Bone marrow (tissue), 2 donors: ENCODE measurements at places on chromosomes 3 and 15.

DNA sequence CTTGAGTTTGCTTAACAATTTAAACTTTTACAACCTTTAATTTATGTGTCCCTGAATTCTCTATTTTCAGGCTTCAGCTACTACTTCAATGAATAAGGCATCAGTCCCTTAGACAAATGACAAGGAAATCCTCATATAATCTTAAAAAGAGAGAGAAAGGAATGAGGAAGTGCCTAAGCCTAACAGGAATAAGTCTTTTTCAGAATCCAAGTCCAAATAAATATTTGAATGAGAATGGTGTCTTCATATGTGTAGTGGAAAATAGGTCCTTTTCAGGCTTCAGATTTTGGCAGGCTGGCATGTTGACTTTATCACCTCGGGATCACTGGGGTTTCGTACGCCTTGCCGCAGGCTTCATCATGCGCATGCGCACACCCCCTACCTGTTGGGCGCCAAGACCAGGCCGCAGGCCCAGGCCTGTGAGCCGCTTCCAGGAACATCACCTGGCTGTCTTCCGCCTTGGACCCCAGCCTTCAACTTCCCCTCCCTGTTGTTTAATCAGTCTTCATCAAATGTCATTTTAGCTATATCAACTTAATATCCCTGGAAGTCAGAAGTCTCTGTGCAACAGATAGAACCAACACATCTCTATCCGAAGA, 334.5 kb downstream of the SOX2 start:
- no peak for DNase-seq

DNA sequence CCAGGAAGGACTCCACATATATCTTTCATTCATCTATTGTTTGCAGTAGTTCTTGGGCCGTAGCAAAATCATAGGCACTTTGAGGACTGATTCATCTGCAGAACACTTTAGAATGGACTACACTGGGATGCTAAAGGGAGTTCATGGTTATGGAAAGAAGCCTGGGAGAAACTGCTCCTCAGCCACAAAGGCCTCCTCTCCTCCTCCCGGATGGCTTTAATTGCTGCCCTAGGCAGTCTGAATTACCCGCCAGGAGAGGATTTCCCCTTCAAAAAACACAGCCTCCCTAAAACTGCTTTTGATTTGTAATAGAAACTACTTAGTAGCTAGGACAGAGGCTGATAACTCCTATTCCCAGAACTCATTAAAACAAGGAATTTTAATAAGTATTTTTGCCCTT, 4.6 kb downstream of the TMEM266 start:
- no peak for DNase-seq

DNA sequence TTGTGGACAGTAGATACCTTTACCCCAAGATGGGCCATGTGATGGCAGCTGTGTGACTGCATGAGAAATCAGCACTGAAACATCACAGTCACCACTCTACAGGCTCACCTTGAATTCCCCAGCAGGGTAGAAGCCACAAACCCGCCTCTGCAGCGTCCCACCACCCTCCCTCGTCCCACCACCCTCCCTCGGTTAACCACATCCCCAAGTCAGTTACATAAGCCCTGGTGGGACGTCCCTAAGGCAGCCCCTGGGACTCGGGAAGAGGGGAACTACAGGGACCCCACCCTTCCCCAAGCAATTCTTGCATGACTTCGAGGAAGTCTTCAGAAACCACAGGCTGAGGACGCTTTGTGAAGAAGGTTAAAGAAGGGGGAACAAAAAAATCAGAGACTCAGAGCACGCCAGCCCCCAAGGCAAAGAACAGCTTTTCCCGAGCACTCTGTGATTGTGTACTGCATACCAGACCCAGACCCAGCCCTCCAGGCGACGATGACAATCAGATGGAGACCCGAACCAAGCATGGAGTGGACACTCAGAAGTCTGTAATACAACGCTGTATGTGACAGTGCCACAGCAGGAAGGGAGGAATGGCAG, 60.5 kb downstream of the SH3BP5 start:
- DNase-seq: peak; percentile 37

- no peak for DNase-seq
Measured at GRCh38 chr3:126758026-126758425, 54.0 kb downstream of the CHCHD6 start.

DNA sequence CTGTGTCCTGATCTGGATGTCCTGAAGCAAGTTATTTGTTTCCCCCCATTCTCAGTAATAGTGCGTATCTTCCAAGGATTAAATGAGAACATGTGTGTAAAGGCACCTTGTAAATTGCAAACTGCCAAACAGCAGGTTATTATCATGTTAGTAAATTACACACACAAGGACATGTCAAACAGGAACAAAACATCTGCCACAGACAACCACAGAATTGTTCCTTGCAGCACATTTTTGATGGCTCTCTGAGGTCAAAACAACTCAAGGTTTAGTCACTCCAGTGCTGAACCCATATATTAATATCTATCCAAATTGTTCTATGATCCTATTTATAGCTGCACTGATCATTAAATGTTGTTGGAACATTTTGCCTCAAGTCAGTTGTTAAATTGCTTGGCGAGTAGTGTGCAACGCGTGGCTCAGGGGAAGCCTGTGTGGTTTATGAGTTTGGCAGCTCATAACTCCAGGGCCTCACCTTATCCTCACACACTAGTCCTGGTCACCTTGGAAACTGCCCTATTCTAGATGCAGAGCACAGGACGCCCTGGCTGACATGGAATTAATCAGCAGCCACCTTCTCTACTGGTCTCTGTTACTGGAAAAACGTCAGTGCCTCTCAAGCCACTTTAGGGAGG, 46.3 kb upstream of the CDV3 start:
- no peak for DNase-seq

- DNase-seq: no peak
Measured at GRCh38 chr3:16412192-16412800, 101.2 kb downstream of the RFTN1 start.
